Retina (tissue), 1 donor: ENCODE measurements at places on chromosomes 16 and 17.

DNA sequence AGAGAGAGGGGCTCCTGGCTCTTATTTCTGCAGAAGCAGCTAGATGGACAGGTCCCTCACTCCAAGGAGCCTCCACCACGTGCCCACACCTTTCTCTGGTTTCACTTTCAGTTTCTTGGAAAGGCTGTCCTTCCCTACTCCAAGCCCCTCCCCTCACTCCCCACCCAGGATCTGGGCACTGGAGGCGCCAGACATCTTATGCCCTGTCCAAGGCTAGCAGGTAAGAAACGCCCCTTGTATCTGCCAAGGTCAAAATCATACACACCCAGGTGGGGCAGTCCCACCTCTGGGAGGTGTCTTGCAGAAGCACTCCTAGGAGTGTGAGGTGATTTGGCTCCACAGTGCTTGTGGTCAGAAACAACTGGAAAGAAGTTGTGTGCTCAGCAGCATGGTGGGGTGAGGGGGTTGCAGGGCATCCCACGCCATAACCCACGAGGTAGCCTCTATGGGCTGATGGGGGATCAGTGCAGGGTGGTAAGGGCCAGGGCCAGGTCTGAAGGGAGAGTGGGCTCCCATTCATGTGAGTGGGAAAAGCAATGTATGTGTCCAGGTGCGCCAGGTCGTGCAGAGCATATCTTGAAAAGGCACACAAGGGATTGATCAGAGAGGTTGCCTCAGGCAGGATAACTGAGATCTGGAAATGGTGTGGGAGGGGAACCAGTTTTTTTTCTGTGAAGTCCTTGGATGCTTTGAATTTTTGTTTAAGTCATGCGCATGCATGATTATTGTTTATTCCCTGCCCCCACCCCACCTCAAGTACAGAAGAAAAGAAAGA, 31.8 kb upstream of the PRM1 start:
- peak; percentile 16 for DNase-seq

DNA sequence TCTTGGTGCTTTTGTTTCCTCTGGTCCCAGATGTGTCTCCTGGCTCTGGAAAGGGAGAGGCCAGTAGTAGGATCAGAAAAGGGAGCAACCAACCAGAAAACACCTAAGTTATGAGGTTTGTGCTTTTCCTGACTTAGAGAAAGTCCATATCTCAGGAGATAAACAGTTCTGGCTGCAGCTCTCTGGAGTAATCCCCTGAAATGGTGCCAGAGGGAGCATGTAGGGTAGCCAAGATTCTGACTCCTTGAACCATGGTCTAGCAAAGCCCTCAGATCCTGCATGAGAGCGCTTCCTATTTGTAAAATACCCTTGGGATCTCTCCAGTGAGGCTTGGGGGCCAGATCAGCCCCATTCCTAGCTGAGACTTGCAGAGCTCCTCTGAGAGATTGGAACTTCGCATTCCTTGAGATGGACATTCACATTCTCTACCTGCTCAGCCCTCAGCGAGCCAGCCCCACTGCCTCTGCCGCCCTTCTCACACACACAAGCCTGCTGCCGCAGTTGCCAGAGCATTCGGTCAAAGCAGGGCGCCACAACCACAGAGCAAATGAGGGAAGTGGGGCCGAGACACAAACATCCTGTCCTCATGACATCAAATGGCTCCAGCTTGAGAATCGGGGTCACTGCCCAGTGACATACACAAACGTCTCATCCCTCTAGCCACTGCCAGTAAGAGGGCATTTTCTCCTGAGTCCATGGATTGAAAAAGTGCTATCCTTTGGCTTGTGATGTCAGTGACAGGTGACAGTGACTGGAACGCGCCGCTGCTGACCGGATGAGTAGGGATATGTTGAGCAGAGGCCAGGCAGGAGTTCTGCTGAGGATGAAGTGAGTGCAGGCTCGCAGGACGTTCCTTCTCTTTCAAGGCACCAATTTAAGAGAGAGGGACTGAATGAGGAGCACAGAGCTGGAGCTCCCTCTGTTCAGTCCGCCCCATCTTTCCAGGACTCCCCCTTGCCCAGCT, 5.0 kb downstream of the ABHD15 start:
- no peak for DNase-seq

DNA sequence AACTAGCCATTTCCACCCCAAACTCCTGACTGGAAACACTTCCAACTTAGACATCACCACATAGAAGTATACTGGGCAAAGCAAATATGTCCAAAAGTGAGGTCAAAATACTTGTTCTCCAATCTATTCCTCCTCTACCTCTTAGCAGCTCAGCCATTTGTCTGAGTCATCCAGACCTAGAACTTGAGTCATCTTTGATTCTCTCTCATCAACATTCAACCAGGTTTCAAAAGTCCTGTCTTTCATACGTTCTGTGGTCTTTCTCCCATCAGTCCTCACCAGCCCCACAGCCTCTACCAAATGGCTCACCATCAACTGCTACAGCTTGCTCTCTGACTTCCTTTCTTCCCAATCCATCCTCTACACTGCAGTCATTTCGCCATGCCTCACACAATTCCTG, 6.8 kb downstream of the ANKFY1 start:
- no peak for DNase-seq

GRCh38 chr17:48368352-48368908, 61.6 kb downstream of the SKAP1 start:
- DNase-seq = no peak

GRCh38 chr17:39167476-39167875, 1.5 kb upstream of the ARL5C start:
- no peak for DNase-seq

DNA sequence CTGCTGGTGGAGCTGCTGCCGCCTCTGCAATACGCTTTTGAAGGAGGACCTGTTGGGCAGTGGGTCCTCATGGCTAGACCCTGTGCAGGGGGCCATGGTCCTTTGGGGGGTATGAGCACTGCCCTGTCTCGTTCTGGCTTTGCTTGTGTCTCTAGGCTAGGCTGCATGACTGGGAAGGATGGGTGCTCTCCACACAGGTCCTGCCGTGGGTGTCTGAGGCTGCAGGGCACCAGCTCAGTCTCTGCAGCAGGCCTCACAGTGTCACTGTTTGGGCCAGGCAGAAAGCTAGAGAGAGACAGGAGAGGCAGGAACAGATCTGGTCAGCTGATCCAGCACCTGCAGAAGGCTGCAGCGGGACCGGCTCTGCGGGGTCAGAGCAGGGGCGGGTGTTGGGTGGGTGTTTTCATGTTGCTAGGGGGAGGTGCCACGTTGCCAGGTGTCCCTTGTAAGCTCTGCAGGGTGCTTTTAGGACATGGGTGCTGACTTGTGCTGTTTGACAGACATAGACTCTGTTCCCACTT, 111.4 kb downstream of the SNX29 start:
- no peak for DNase-seq

- no peak for DNase-seq
Observed at GRCh38 chr17:44677136-44677535, 12.4 kb downstream of the CCDC43 start.

DNA sequence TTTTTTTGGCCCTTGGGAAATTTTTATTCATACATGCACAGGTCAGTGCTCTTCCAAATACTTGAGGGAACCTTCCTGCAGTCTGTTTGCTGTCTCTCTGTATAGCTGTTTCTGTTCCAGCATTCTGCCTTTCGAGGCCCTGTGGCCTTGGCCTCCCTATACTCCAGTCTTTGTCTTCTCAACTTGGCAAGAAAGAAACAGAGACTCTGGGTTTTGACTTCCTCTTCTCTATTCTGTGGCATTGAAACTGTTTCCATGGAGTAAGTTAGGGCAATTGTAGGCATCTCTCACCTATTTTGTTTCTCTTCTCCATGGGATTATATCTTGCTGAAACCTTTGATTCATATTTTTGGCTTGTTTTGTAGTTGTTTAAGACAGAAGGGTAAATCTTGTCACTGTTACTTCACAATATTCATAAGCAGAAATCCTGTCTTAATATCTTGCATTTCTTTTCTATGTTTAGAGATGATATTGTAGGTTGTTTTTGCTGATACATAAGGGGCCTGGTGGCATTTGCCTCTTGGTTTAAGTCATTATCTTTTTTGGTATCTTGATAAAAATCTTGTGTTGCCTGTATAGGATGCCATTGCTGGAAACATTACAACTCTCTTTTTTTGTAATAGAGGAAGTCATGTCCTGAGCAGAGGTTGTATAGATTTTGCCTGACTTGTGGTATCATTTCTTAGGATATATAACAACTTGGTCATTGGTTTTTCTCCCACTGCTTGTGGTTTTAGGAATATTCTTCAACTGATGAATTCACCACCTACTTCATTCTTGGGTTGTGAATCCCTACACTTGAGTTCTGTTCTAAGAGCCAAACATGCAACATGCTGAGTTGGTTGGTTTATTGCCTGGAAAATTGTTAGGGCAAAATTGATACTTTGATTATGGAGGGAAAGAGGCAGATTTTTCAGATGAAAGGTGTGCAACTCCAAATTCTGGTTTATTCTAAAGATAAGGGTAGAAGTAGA, 168.6 kb downstream of the FTO start:
- no peak for DNase-seq

- DNase-seq = no peak
Observed at GRCh38 chr16:60432472-60432871, 1603.8 kb downstream of the CDH8 start.

GRCh38 chr17:5826384-5826783, 242.1 kb upstream of the NLRP1 start:
- DNase-seq = no peak

GRCh38 chr17:8921147-8921546, 44.4 kb downstream of the PIK3R5 start:
- no peak for DNase-seq

GRCh38 chr16:1874854-1875253, 2.9 kb upstream of the MEIOB start:
- no peak for DNase-seq

DNA sequence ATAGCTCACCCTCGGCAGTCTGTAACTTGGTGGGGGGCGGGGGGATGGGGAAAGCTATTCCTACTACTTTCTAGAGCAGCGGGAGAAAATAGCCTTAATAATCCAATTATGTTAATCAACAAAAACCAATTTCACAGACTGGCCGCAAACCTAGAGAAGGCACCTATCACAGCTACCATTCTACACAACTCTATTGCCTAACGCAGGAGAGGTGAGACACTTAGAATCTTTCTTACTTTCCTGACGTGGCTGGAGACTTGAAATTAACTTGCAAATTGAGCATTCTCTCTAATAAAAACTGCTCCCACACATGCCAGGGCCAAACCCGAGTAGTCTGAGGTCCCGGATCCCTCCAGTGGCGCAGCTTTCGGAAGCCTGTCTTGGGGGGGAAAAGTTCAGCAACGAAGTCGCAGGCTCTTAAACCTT, 794 bp downstream of the SMG6 start:
- DNase-seq = no peak

DNA sequence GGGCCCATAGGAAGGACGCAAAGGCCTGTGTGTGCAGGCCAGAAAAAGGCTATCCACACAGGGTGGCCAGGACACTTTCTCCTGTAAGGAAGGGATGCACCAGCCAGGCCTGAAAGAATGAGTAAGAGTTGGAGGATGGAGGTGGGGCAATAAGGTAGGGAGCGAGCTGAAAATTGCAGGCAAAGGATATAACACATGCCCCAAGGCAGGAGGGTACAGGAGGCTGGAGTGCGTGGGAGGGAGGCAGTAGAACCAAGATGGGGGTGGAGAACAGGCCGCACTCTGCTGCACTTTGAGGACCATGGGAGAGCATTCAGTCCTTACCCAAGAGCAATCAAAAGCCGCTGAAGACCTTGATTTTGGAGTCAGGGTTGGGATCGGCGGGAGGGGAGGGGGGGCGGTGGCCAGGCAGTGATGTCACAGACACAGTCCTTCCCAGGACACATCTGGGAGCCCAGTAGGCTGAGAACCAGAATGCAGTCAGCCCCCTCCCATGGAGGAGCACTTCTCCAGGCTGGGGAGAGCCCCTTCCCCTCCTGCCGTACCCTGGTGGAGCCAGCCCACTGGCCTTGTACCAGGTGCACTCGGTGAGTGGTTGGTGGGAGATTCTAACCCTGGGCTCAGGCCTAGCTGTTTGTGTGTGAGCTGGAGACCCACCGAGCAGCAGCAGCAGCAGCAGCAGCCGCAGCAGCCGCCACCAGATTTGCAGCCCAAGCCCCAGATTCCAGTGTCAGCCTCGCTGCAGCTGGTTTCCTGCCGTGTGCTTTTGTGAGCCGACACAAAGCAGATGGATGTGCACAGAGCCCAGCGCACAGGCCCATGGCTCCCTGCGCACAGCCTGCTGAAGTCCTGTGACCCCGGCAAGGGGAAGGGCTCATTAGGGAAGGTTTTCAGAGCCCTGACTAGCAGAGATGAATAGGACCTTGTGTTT, 17.5 kb downstream of the ANKRD40 start:
- DNase-seq = peak; percentile 87

- peak; percentile 52 for DNase-seq
Observed at GRCh38 chr16:84362471-84362941, 5.8 kb upstream of the ATP2C2 start.

- DNase-seq = no peak
Observed at GRCh38 chr17:42584880-42585279, 7.4 kb upstream of the PSMC3IP start.

- peak; percentile 87 for DNase-seq
Observed at GRCh38 chr17:30291543-30292285, at the start of gene BLMH. Gene BLMH (minus strand): TSS chr17:30291944. CDS start chr17:30291819, 125 bp downstream.
